ENCODE measurements at places on chromosomes 4 and X.

DNA sequence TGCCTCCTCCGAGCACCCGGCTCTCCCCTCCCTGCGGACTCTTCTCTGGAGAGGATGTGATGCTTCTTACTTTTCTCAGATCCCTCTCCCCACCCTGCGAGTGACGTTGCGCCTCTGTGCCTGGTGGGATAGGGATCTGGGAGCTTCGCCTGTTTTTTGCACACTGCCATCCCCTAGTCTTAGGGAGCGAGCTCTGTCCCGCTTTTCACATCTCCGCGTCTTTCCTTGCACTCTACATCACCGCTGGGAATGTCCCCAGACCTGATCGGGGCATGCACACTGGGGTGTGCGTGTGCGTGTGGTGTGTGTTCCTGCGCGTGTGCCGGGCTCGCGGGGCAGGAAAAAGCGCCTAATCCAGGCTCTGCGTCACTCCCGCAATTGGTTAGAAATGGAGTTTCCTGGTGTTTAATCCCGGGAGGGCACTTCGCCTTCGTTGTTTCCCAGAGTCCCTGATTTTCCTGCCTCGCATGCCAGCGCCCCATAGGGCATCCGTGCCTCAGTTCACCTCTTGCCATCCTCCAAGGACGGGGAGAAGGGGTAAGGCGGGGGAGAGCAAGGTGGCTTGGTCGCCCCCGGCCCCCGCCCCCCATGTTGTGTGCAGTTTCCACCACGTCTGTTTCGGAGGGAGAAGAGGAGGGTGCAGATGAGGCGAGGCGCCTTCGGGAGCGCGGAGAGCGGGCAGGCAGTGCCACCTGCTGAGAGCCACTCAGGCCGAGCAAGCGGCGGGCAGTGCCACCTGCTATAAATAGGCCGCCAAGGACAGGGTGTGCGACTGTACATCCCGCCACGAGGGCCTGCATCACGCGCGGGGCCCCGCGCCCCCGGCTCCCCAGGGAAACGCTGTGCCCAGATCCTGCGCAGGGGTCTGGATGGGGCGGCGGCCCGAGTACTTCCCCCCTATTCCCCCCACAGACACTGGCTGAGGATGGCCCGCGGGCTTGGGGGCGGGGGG is 759 bp upstream of the TBC1D1 start:
- DNase-seq = no peak

GRCh38 chrX:71533516-71533850 is 579 bp downstream of the OGT start:
- DNase-seq = no peak

- DNase-seq = no peak
Measured at GRCh38 chr4:5416637-5417036, 291.7 kb downstream of the EVC2 start.

GRCh38 chrX:2159393-2159792 is 341.4 kb downstream of the DHRSX start:
- no peak for DNase-seq
